ENCODE measurements at places on chromosomes 13 and 19.

- DNase-seq: peak; percentile 36
These were observed 6.8 kb downstream of the FAM98C start for GRCh38 chr19:38409631-38410133.

GRCh38 chr13:51681037-51681678 lies 96.9 kb downstream of the WDFY2 start:
- peak; percentile 86 for DNase-seq

- no peak for DNase-seq
These were observed 2.1 kb upstream of the SIGLEC8 start for GRCh38 chr19:51460164-51460992.

- no peak for DNase-seq
These were observed 3.3 kb downstream of the MTIF3 start for GRCh38 chr13:27446986-27447583.

- no peak for DNase-seq
These were observed 2.8 kb downstream of the JSRP1 start for GRCh38 chr19:2253106-2254063.

GRCh38 chr19:1487576-1488281 lies 2.4 kb downstream of the PCSK4 start:
- DNase-seq: no peak

DNA sequence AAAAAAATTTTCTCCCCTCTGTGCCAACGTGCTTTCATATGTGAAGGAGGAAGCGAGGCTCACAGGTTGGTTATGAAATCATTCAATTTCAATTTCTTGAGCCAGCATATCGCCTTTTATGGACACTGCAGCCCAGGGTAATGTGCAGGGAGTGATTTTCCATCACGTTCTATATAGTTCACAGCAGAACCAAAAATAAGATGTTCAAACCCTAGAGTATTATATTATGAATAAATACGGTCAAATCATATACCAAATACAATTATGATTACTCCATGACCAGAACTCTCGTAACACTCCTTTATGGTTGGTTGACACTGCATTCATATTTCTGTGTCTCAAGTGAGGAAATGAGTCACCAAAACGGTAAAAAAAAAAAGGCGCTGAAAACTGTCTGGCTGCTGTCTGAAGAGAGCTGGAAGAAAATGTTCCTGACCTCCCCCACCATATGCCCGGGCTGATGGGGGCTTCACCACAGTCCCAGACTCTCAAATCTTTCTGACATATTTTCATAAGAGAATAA lies 75.8 kb upstream of the UBAC2 start:
- peak; percentile 70 for DNase-seq

DNA sequence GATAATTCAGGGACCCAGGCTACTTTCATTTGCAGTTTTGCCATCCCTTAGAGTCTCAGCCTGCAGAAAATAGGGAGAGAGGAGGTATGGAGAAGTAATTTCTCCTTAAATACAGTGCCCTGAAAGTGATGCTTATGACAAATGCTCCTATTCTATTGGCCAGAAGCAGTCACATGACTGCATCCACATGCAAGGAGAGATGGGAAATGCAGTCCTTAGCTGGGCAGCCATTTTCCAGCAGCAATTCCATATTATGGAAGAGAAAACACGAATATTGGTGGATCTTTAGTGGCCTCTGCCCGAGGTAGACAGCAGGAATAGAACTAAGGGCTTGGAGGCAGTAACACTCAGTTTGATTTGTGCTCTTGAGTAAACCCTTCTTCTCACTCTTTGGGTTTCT lies 39.4 kb downstream of the VAV1 start:
- peak; percentile 36 for DNase-seq

GRCh38 chr19:16527971-16528521 lies 14.2 kb downstream of the CHERP start:
- DNase-seq: no peak

GRCh38 chr19:42467183-42467760 lies 24.5 kb upstream of the CXCL17 start:
- no peak for DNase-seq

GRCh38 chr19:9847087-9847671 lies 12.1 kb downstream of the PIN1 start:
- DNase-seq: peak; percentile 90

DNA sequence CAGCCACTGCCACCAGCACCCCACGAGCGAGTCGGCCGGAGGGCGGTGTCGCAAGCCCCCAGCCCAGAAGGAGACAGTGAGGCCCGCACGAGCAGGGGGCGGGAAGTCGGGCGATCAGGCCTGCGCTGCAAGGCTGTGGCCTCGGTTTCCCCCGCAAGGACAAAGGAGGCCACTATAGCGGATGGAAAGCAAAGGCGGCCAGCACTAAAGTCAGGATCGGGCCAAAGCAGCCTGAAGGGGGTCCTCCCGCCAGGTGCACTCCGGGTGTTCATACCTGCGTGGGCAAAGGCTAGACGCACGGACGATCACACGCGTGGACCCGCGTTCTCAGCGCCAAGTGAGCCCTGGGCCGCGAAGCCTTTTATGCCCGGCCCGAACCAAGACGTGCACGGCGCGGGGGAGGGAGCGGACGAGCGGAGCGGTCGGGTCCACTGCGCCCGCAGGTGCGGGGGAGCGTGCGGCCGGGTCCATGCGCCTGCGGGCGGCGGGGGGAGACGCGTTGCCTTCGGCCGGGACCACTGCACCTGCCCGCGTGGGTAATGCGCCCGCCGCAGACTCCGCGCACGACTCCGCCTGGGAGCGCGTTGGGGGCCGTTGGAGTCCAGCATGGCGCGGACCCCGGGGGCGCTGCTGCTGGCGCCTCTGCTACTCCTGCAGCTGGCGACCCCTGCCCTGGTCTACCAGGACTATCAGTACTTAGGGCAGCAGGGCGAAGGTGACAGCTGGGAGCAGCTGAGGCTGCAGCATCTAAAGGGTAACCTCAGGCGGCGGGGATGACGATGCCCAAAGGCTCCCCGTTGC lies at the start of the genes PRDX2 and THSD8:
Gene PRDX2, minus strand, starts transcription at position 335 of the 801 bp plus-strand sequence. CDS start 539 bp downstream, outside the sequence.
Gene THSD8, plus strand, starts transcription at position 604 of the 801 bp plus-strand sequence. Its CDS starts 3 bp downstream, at position 607.
- no peak for DNase-seq

DNA sequence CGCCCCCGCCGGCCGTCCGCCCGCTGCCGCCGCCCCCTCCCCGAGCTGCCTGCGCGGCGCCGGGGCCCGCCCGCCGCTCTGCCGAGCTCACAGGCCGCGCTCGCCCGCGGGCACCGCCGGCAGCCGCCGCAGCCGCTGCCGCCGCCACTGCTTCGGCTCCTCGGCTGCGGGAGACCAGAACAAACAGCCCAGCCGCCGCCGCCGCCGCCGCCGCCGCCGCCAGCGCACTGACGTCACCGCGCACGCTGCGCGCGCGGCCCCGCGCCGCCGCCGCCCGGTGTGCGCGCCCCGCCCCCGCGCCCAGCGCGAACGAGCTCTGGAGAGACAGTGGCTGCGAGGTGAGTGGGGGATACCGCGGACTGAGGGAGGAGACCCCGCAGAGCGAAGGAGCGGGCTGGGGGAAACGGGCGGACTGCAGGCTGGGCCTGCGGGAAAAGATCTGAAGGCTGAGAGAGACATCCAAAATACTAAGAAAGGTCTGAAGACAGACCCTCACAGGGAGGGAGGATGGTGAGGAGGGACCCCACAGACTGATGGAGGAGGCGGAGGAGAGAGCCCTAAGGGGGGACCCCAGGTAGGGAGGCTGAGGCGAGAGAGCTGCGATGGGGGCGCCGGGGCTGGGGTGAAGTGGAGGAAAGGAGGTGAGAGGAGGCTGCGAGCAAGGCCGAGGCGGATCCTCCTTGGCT lies at the start of gene BRD4:
Gene BRD4, minus strand, starts transcription at position 229 of the 686 bp plus-strand sequence. CDS start 59,440 bp downstream, outside the sequence.
- DNase-seq: no peak

DNA sequence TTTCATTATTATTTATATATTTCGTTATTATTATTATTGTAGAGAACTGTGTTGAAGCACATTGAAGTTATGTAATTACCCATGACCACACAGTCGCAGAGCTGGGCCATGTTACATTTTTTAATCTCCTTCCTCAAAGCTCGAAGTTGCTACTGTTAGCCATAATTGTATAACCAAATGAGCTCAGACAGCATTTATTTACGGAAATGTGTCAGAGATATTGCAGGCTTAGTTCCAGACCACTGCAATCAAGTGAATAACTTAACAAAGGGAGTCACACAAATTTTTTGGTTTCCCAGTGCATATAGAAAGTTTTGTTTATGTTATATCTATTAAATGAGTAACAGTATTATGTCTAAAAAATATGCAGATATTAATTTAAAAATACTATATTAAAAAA lies 147.1 kb upstream of the SLITRK1 start:
- no peak for DNase-seq

DNA sequence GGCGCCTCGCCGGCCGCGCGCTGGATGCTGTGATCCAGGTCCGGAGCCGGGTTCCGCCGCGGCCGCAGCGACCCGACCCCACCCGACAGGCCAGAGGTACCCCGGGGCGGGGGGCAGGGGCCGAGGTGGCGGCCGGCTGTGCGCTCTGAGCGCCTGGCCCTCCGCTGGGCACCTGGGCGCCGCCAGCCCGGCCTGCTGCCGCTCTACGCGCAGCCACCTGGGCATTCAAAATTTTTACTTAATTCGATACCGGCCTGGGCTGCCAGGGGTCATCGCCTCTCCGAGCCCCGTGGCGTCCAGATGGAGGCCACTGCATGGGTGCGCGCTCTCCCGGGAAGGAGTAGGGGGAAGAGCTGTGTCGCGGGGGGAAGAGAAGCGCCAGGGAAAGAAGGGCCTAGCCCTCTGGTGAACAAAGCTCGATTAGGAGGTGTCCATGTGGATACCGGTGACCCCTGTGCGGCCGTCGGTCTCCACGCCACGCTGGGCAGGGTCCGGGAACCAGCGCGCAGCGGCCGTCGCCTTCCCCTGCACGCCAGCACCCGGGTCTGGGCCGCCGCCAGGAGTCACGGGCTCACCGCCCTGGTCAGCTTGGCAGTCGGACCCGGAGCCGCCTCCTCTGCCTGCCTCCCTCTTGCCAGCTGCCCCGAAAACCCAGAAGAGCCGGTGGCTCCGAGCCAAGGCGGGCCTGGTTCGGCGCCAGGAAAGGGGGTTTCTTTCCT lies 666 bp downstream of the BIVM start:
- peak; percentile 28 for DNase-seq

DNA sequence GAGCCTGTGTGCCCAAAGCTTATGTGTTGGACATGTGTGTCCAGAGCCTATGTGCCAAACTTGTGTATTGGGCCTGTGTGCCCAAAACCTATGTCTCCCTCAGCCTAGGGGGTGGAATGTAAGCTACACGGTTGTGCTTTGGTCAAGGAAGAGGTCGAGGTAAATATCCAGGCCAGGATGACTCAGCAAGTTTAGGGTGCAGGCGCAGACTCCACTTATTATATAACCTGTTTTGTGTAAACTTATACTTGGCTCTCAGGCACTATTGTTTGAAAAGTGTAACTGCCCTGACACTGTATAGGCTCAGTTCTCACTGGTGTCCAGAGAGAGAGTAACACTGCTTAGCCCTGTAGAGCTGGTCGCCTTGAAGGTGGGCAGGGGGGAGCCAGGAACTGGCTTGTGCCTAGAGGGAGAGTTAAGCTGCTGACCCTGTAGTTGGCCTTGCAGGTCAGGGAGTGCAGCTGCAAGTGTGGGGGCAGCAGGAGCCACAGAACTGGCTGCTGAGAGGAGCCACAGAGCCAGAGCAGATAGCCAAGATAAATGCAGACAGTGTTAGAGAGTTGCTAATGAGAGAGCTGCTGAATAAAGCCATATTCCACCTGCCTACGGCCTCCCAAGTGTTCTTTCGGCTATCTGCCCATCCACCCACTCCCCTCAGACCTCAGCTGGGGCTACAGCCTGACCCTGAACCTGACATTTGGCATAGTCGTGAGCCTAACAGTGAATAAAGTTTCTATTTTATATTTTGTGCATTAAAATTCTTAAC lies 517.2 kb upstream of the SLITRK1 start:
- peak; percentile 43 for DNase-seq

- DNase-seq: no peak
These were observed 101.7 kb upstream of the SERP2 start for GRCh38 chr13:44271915-44272341.

- DNase-seq: no peak
These were observed 69.6 kb downstream of the DCLK1 start for GRCh38 chr13:36061621-36062020.

GRCh38 chr13:49220036-49220855 lies at the start of gene MLNR:
Gene MLNR (plus strand): TSS chr13:49220338. CDS start chr13:49220338, 0 bp downstream.
- peak; percentile 17 for DNase-seq

- no peak for DNase-seq
These were observed 8.9 kb upstream of the MAB21L1 start for GRCh38 chr13:35485424-35485823.

DNA sequence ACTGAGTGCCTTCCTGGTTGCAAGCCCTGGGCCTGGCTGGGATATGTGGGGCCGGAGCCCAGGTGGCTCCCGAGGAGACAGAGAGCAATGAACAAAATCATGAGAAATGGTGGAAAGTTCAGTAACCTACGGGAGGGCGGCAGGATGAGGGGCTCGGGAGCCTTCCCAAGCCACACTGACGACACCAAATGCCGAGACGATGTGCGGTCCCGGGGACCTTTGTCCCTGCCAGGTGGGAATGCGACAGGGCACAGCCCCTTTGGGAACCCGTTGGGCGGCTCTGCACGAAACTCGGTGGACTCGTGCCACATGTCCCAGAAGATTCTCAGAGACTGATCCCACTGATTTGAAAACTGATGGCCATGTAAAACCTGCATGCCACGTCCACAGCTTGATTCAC lies 11.7 kb upstream of the ZNF14 start:
- no peak for DNase-seq

- no peak for DNase-seq
These were observed 139.6 kb downstream of the RXFP2 start for GRCh38 chr13:31878955-31879354.
